ENCODE measurements at places on chromosomes 12 and 14.

- DNase-seq: no peak
These were observed 403.1 kb downstream of the BCL11B start for GRCh38 chr14:98868866-98869265.

GRCh38 chr12:5442251-5443006 is 10.5 kb downstream of the NTF3 start:
- no peak for DNase-seq

DNA sequence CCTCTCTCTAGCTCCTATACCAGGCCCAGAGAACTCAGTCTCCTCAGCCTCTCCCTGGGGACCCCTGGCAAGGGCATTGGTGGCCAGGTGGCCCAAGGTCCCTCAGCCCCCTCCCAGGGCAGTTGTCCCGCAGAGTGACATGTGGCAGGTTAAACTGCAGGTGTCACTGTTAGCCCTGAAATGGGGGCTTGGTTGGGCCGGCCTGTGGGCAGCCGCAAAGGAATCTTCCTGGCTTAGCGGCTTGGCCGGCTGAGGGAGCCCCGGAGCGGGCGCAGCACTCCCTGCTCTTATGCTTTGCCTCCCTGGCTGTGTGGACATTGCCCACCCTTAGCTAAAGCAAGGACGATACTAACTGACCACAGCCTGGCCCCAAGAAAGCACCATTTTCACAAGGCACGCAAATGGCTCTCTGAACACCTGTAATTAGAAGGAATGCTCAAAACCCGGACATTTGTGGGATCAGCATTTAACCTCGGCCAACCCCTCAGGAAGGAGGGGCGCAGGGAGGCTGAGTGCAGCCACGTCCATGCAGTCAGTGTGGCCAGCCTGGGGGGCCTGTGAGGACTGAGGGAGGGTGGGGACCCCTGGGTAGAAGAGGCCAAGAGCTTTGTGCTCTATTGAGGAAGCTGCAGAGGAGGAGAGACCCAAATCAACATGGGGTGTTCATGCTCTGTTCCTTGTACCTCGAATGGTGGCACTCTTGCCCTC is 82.2 kb downstream of the PAPOLA start:
- no peak for DNase-seq

GRCh38 chr14:105067969-105068301 is 2.7 kb upstream of the GPR132 start:
- DNase-seq: no peak

DNA sequence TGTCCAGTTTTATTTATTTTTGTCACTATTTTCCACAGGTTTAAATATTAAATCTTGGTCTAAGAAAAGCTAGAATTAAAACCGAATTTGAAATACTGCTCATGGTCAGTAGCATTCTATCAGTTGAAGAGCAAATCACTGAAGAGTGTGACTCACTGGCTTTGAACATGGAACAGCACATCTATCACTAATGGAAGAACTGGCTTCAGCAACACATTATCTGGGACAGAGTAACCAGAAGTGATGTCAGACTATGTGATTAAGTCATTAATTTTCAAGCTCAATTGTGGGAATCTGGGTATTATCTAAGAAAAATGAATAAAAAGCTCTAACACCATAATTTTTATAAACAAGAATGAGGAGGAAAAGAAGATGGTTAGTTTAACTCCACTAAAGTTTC is 527.5 kb downstream of the TMTC2 start:
- DNase-seq: no peak

GRCh38 chr12:39451977-39452376 is 9.1 kb upstream of the KIF21A start:
- DNase-seq: no peak
